ENCODE measurements at places on chromosomes 5 and 9. TPM values are rescaled to one million over a fixed set of nuclear protein-coding genes. Genes with fewer than 3 reads are reported as not detected.

The TRMO gene
- total RNA-seq = 11.6 TPM

The AFF4 gene
- total RNA-seq = 37.2 TPM

The SPAG8 gene
- 0.51 TPM for total RNA-seq

The TMEM174 gene
- not detected for total RNA-seq

The IFNA17 gene
- total RNA-seq = not detected

The PCDHAC2 gene
- total RNA-seq = 4.2 TPM

The MAST4 gene
- 1.3 TPM for total RNA-seq

The CLTB gene
- 154 TPM for total RNA-seq

The LYSMD3 gene
- 9.8 TPM for total RNA-seq

The SAXO1 gene
- total RNA-seq = not detected
